Common myeloid progenitor, CD34-positive (primary cell): ENCODE measurements at places on chromosomes 12 and 14.

DNA sequence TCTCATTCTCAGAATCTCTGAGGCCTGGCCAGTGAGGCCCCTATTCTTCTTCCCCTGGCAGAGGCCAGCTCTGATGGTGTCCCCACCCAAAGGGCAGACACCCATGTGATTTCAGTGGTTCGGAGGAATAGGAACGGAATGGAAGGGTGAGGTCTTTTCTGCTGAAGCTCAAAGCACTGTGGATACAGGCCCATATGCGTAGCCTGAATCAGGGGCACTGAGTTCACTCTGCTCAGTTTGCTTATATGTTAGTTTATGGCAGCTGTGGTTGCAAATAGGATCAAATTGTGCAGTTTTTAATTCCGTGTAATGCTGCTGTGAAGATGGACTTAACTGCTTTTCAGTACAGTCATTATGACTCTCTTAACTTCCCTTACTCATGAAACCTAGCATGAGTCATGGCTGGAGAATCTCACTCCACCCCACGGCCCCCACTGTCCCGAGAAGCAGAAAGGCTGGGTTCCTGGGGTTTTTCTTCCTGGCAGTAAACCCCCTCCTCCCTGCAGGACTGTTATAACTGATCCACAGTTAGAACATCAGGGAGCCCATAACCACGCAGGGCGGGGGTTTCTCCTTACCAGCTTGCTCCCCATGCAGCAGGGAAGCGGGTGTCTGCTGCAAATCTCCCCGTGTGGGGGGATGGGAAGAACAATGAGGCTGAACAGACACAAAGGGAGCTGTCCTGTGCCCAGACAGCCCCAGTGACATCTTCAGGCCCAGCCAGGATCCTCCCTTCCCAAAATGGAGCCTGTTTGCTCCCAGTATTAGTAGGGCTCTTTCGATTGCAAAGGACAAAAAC lies 122.7 kb downstream of the SLC38A6 start:
- peak; percentile 85 for DNase-seq

DNA sequence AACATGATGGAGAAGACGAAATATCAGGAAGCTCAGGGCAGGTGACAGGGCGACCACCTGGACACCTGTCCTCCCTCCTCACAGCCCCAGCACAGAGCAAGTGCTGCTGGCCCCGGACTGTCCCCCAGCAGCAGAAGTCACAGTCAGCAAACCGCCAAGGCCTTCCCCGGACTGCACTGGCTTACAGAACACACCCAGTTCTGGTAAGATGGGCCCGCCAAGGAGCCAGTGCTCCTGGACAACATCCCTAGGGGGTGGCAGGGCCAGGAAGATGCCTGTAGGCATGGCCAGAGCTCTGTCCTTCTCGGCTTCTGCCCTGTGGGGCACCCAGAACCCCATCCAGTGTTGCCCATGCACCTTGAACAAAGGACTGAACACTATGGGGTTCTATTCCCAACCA lies 77.9 kb downstream of the BCL11B start:
- no peak for DNase-seq

- DNase-seq = no peak
Measured at GRCh38 chr12:18658829-18659228, 79.0 kb downstream of the PLCZ1 start.

GRCh38 chr12:96447256-96447655 lies 42.1 kb upstream of the CFAP54 start:
- peak; percentile 35 for DNase-seq

DNA sequence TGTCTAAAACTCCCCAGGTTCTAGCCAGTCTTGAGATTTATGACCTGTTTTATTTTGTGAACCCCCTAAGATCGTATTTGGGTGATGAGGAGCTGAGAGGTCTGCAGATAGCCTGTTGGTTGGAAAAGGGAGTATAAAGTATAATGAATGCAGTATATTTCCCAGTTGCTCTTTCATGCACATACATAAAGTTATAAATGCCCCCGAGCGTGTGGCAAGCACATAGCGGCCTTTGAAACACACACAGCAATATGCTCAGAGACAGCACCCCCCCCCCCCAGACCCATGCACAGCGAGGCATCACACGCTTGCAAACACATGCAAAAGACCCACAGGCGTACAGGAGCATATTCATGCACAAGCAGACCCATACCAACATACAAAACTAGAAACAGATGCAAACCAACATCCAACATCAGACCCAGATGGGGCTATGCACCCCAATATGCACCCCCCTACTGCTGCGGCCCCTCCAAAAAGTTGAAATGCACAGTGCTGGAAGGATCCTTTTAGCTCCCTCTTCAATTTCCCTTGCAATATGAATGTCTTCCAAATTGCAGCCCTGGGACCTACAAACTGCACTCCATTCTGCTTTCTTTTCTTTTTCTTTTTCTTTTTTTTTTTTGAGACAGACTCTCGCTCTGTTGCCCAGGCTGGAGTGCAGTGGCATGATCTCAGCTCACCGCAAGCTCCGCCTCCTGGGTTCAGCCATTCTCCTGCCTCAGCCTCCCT lies 82.2 kb upstream of the TBX3 start:
- no peak for DNase-seq

- DNase-seq = no peak
Measured at GRCh38 chr12:8950221-8950527, 729 bp upstream of the M6PR start.
